Trophoblast cell (in vitro differentiated cells and primary cell): ENCODE measurements at places on chromosomes 4 and X.

GRCh38 chrX:129665916-129666644 is 11.3 kb upstream of the APLN start:
- peak; percentile 45 for DNase-seq

DNA sequence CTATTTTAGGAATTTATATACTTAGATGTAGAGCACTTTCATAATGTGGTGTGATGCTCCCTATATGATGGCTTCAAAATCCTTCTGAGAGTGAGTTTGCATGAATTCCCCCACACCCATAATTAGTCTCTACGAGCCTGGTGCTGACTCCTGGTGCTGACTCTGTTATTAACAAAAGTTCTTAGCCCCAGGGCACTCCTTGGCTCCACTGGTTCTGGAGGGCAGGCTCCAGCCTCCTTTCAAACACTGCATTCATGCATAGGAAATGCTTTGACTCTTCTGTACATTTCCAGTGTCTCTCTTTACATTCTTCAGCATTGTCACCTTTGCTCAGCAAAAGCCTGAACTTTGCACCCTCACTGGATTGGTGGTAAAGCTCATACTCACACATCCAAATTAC is 64.0 kb downstream of the LNX1 start:
- DNase-seq = no peak

- no peak for DNase-seq
These were observed 79.2 kb upstream of the HS3ST1 start for GRCh38 chr4:11507920-11508319.

- DNase-seq = peak; percentile 35
These were observed 18.6 kb downstream of the TRIM2 start for GRCh38 chr4:153222707-153223426.

DNA sequence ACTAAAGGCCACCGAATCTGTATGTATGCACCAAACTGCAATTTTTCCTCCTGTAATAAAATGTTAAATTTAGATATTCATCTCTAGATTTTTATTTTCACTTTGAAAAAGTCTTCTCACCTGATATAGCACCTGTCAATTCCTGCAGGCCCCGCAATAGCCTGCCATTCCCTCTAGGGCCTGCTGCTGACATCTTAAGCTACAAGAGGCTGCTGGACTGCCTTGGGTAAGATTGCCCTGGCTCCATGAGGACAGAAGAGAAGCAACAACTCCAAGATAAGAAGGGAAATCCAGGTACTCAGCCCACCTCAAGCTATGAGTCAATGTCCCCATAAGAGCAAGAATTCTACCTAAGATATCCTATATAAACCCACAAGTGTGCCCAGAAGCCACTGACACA is 230.2 kb upstream of the AGTR2 start:
- DNase-seq = no peak

- DNase-seq = no peak
These were observed 90.7 kb downstream of the LNX1 start for GRCh38 chr4:53500546-53500945.

DNA sequence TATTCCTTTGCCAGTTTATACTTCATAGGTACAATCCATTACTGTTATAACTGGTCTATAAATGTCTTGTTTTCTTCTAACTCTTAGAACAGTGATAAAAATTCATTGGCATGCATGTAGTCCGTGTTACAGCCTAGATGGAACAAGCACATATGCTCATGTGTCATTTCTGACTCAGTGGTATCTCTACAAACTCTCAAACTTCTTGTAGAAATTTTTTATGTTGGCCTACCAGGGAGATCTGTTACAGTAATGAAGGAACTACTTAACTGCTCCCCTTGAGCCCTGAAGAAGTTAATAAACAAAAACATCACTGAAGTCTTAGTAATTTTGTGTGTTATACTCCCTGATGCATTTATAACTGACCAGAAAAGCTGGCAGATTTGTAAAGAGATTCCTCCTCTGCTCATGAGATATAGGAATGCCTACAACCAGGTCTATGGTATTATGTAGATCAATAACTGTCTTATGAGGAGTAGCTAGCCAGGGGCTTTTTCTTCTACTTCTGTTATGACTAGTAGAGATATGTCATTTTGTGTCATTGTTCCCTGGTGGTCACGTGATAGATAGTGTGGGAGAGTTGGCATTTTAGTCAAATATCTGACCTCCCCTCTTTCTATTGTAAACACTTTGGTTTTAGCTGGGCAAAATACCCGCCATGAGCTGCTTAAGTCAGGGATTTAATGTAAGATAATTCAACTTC is 53.7 kb upstream of the FAAH2 start:
- DNase-seq = no peak

GRCh38 chrX:32847921-32848320 is 363.4 kb downstream of the DMD start:
- DNase-seq = no peak

GRCh38 chrX:16839852-16840460 is 30.2 kb downstream of the RBBP7 start:
- DNase-seq = peak; percentile 47

DNA sequence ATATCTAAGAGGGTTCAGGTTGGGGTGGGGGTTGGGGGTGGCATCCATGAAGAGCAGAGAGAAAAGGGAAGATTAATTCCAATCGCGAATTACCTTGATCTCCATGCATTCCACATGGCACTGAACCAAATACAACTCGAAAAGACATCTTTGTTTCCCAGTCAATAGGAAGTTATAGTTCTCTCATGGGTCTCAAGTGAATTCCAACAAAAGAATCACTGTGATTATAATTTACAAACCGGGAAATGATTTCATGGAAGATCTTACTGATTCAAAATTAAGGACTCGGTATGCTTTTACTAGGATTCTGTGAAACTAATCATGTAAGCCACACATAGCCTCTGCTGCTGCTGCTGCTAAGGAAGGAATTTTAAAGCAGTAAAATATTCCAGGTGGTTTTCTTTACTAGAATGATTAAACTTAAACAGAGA is 26.6 kb upstream of the AMELX start:
- no peak for DNase-seq

GRCh38 chrX:153844509-153845082 is 14.3 kb upstream of the PDZD4 start:
- no peak for DNase-seq

- DNase-seq = no peak
These were observed 199.9 kb upstream of the NEIL3 start for GRCh38 chr4:177109769-177110168.

GRCh38 chr4:125541836-125542385 is 227.2 kb downstream of the FAT4 start:
- DNase-seq = no peak
